ENCODE measurements at places on chromosomes 11 and 22. TPM values are rescaled to one million over a fixed set of nuclear protein-coding genes. Genes with fewer than 3 reads are reported as not detected.

C11orf91 gene
- total RNA-seq, result not detected

SMC1B gene
- under 0.01 TPM for total RNA-seq

MIOX gene
- total RNA-seq, result not detected

NXPE2 gene
- under 0.01 TPM for total RNA-seq

TREH gene
- total RNA-seq, result under 0.01 TPM

SCGB2A2 gene
- not detected for total RNA-seq

TIGD3 gene
- total RNA-seq, result 0.37 TPM

ARHGAP42 gene
- total RNA-seq, result 11.5 TPM

PLAAT3 gene
- 4.2 TPM for total RNA-seq

XKR3 gene
- not detected for total RNA-seq

ALDH3B1 gene
- 16.7 TPM for total RNA-seq

NNMT gene
- total RNA-seq, result 137 TPM
